Kidney tubule cell (primary cell): ENCODE measurements at places on chromosomes 4 and X.
A peak's percentile ranks its signal among the peaks of the same experiment; 100 is the strongest.

- no peak for DNase-seq
These were observed 8.3 kb downstream of the GPR50 start for GRCh38 chrX:151184705-151185104.

DNA sequence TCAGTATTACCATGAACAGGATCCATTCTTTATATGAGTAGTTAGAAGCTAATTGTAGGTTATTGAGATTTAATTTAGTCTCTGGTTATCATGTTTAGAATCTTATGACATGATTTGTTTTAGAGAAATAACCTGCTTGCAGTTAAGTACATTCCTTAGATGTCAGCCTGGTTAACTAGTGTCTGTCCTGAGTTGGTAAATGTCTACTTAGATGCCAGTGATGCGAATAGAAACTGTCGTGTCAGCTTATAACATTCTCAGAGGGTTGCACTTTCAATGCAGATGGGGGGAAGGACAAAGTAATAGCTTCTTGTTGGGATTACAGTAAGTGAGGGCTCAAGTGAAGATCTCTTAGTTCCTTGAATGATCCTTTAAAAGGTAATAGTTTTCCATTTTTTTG lies 227.8 kb upstream of the SPRY1 start:
- DNase-seq = peak; percentile 55

DNA sequence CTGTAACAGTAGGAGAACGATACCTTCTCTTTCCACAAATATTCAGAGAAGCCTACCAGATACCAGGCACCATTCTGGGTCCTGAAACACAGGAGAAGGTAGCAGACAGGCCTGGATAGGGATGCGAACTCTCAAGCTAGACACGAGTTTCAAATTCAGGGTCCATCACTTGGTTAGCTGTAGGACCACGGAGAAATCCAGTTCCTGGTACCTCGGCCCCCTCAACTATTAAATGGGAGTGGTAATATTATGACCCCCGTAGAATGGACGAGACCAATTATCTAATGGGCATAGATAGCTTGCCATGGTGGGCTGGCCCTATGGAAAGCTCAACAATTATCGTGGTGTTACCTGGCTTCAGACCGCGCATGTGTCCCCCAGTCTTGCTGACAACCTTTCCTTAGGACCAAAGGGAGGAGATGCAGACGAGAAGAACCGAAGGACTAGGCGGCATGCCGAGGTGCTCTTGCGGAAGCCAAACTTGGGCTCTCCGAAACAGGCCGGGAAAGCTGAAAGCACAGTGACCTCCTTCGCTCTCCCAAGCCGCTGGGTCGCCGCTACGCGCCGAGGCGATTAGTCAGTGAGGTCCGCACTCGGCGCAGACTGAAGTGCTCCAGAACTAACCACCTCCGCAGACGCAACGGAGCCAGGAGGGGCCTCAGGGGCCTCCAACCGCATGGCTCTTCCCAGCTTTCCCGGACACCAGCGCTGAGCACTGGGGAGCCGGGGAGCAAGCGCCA lies 19.6 kb downstream of the NKX3-2 start:
- DNase-seq = peak; percentile 68

DNA sequence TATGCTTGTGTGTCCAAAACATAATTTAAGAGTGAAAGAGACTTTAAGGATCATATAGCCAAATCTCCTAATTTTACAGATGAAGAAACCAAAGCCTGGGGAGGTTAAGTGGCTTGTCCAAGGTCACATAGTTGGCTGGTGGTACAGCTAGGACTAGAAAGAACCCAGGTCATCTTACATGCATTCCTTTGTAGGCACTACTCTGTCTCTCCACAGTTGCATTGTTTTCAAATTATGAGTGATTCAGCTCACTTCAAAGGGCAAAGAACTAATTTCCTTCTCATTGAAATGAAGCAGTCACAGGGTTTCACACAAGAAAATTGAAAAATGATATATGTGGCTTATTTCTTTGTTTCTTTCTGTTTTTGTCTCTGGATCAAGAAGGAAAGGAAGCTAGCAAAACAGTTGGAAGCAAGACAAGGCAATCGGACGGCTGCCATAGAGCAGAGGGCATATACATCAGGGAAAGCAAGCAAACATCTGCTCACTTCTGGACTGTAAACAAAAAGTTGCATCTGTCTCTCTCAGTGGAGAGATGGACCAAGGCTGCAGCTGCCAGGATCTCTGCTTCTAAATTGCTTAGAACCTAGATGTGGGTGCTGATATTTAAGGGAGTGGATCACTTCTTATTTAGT lies 107.5 kb upstream of the AMOT start:
- no peak for DNase-seq

GRCh38 chrX:39308126-39308525 lies 506.9 kb downstream of the MID1IP1 start:
- peak; percentile 8 for DNase-seq

DNA sequence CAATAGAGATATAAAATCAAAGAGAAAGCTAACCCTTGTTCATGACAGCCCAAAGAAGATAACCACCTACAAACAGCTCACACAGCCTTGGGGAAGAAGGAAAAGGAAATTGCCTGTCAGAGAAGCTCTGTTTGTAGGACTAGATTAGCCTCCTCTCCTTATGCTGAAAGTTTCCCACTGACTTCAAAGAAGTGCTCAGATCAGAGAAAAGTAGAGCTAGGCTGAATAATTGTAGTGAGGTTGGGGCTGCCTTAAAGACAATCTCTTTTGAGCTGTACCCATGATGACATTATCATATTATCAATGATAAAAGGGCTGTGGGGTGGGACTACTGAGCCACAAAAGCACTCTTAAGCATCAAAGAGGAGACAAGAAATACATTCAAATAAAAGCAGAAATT lies 223.0 kb upstream of the GALNT7 start:
- DNase-seq = no peak

GRCh38 chrX:41779941-41780340 lies 56.0 kb downstream of the GPR82 start:
- peak; percentile 22 for DNase-seq

DNA sequence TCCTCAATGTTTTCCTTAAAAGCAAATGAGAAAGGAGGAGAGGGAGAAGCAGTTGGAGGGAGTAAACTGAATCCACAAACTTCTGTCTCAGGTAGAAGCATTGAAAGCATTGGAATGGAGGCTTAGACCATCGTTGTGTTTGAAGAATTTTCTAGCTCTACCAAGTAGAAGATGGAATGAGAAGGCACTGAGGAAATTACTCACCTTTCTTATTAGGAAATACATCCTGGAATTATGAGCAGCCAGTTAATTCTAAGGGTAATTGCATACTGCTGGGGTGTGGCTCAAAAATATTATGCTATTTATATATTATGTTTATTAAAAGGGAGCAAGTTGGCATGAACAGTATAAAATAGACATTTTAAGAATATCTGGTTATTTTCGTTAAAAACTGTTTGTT lies 12.9 kb downstream of the PGM2 start:
- no peak for DNase-seq
